ENCODE measurements at places on chromosomes 6 and 20.

DNA sequence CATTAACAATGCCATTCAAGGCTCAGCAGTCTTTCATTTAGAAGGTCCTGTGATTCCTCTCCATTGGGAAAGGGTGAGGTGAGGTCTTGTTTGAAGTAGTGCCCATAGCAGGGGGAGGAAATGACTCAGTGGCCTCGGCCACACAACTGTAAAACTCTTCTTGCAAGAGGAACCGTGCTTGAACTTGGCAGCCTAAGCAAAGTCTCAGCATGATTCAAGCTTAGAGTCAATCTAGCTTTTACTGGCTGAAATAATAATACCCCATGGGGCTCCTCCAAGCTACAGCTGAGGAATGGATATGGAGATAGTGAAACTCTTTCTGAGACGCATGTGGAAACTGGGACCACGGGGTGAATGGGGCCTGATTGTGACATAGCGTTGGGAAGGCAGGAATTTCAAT lies 428.2 kb downstream of the BMP2 start:
- DNase-seq, result no peak

- no peak for DNase-seq
These were observed 163.0 kb downstream of the TBX18 start for GRCh38 chr6:84601366-84601765.

DNA sequence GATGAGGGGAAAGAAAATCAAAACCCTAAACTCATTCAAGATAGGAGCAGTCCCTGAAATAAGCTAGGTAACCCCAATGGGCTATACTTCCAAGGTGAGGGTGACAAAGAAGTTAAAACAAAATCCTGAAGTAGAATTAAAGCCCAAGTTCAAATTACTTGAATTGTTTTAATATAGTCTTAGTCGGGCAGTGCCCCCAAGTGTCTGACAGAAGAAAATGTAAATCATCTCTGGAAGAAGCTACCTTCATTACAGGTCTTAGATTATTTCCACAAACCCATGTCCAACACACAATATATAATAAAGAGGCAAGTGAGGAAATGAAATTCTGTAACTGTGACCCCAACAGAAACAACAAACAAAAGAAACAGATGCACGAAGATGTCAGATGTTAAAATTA lies 36.8 kb upstream of the L3MBTL3 start:
- DNase-seq, result no peak

DNA sequence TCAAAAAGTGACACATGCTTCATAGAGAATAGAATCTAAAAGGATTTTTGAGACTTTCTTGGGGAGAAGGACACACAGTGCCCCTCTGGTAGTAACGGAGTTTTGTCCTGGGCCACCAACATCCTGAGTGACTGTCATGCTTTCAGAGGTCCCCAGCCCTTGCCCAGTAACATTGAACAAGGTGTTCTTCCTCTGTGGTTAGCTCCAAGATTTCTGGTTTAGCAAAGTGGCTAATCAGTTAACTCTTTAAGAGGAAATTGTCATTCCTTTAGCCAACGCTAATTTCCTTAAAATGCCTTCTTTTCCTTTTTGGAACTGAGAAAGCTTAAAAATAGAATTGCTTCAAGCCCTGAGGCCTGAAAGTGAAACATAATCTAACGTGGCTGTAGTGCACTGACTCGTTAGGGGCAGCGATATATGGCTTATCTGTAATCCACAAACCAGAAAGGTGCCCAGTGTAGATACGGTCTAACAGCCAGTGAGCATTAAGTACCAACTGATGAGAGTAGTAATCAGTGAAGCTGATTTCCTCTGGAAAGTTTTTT lies 7.8 kb downstream of the E2F3 start:
- DNase-seq, result no peak

- no peak for DNase-seq
These were observed 55.3 kb downstream of the CTCFL start for GRCh38 chr20:57469418-57470211.

- no peak for DNase-seq
These were observed 12.1 kb downstream of the EEF1A1 start for GRCh38 chr6:73508776-73509175.

DNA sequence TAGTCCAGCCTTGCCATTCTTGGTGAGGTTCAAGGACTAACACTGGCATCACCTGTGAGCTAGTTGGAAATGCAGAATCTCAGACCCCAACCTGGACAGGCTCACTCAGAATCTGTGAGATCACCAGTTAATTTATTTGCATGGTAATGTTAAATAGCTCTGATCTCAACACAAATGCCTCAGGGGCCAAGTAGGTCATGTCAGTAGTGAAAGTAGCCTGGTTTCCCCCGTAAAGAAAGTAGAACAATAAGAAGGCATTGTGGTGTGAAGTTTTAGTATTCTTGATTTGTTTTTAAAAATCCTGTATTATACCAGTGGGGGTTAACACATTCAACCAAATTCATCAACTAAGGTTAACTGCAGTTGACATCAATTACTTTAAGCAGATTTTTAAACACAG lies 105.5 kb downstream of the PPP1R14C start:
- DNase-seq, result no peak

GRCh38 chr6:36360241-36361054 lies 23.8 kb upstream of the BNIP5 start:
- peak; percentile 75 for DNase-seq

- DNase-seq, result no peak
These were observed 24.9 kb downstream of the ZNF292 start for GRCh38 chr6:87180105-87180728.

GRCh38 chr20:39042279-39043150 lies 80.4 kb downstream of the DHX35 start:
- no peak for DNase-seq

- no peak for DNase-seq
These were observed 3.3 kb downstream of the STX16 start for GRCh38 chr20:58654337-58654736.

- DNase-seq, result no peak
These were observed 347.5 kb downstream of the PRL start for GRCh38 chr6:21949211-21949801.

DNA sequence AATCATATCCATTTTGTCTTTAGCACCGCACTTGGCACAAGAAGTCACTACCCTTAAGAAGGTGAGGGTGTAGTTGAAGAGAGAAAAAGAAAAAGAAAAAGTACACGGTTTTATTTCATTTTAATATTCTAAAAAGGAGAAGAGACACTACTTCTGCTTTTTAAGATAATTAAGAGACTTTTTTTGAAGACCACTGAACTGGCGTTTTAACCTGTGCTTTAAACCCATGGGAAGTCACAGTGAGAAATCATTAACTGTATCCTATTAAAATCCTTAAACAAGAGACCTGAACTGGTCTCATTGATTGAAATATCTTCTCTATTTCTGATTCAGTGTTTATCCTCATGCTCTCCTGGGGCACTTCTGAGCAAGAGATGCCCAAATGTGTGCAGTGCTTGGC lies 243.5 kb downstream of the TMEM242 start:
- no peak for DNase-seq

DNA sequence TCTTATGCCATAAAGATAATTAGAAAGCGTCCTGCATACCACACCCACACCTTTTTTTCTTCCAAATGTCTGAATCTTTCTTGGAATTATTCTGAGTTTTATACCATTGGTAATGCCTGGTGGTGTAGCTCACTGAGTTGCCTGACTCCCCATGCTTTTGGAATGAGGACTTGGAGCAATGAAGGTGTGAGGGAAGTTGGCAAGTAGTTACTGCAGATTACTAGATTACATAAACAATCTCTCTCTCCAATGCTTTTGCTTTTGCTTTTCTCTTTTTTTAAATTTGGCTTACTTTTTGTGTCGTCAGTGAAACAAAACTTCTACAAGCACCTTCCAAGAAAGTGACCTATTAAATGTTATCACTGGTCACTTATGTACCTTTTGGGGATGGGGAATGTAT lies 406.1 kb upstream of the SOX4 start:
- no peak for DNase-seq

- no peak for DNase-seq
These were observed 184.7 kb downstream of the HDGFL1 start for GRCh38 chr6:22754061-22754460.

- DNase-seq, result no peak
These were observed 73.9 kb downstream of the SNX9 start for GRCh38 chr6:157896932-157897331.

GRCh38 chr20:43752561-43753301 lies 25.9 kb upstream of the GTSF1L start:
- DNase-seq, result no peak

GRCh38 chr6:168043848-168044415 lies 35.1 kb downstream of the FRMD1 start:
- no peak for DNase-seq

DNA sequence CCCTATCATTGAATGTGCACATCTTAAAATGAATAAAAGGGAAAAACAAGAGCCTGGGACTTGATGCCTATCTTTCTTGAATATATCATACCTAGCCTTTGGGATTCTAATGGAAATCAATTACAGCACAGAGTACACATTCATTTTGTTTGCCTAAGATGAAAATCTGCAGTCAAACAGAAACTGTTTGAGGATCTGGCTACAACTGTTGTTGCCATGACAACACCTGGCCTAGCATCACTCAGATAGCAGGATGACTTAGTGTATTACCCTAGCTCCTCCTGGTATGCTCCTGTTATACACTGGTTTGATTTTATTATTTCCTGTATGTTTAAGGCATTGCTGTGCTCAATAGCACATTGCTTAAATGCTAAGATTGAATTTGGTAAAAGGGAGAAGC lies 71.5 kb upstream of the LAMP5 start:
- no peak for DNase-seq

GRCh38 chr6:124999105-124999764 lies 37.0 kb downstream of the RNF217 start:
- DNase-seq, result no peak

All from NCI-H1930 (cell line).